Activated CD4-positive, alpha-beta T cell treated with anti-CD3 and anti-CD28 coated beads for 36 hours (primary cell): ENCODE measurements at places on chromosomes 1 and 21. TPM values are rescaled to one million over a fixed set of nuclear protein-coding genes. Genes with fewer than 3 reads are reported as not detected.

- no peaks in the 10 kb centered on the region for H3K4me1 ChIP-seq
- H3K27me3 ChIP-seq = no peaks in the 10 kb centered on the region
- DNase-seq = no peak
Measured at GRCh38 chr1:71698186-71698585, 584.2 kb downstream of the NEGR1 start.

DNA sequence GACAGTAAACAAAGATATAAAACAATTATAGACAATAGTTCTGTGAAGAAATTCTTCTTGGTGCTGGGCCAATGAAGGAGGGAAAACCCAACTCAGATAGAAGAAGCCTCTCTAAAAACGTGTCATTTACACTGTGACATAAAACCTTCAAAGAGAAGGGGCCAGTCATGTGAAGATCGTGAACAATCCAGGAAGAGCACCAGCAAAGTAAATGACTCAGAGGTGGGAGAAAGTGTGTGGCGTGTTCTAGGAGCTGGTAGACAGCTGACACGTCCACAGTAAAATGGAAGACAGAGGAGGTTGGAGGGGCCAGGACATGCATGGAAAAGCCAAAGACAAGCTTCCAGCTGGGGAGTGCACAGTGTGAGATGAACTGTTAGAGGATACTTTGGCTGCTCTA lies 143.6 kb downstream of the VAV3 start:
- H3K27ac ChIP-seq = peak overlapping the region; percentile 93
- H3K36me3 ChIP-seq = peaks cover 18% of the 10 kb centered on the region
- peak overlapping the region; percentile 5 for H3K4me3 ChIP-seq
- DNase-seq = peak; percentile 59

- H3K4me3 ChIP-seq = peak overlapping the region; percentile 73
- peak; percentile 90 for DNase-seq
- peak overlapping the region; percentile 82 for H3K27ac ChIP-seq
- H3K36me3 ChIP-seq = no peaks in the 10 kb centered on the region
- H3K4me1 ChIP-seq = peaks cover 25% of the 10 kb centered on the region
Measured at GRCh38 chr1:32350785-32351398, 11.4 kb downstream of the FAM229A start.

- H3K4me1 ChIP-seq = peaks cover 39% of the 10 kb centered on the region
- peak overlapping the region; percentile 59 for H3K27ac ChIP-seq
- H3K4me3 ChIP-seq = peak overlapping the region; percentile 15
- H3K36me3 ChIP-seq = peaks cover 38% of the 10 kb centered on the region
Measured at GRCh38 chr1:111758373-111758772, 2.7 kb downstream of the DDX20 start.

- no peak overlapping the region for H3K4me3 ChIP-seq
- H3K27ac ChIP-seq = no peak overlapping the region
- H3K27me3 ChIP-seq = peaks cover 2% of the 10 kb centered on the region
- H3K4me1 ChIP-seq = no peaks in the 10 kb centered on the region
- DNase-seq = no peak
Measured at GRCh38 chr1:14689996-14690615, 91.6 kb downstream of the KAZN start.

The ATP1A2 gene
- total RNA-seq = not detected

The FNDC5 gene
- not detected for total RNA-seq

- H3K36me3 ChIP-seq = peaks cover 26% of the 10 kb centered on the region
- peak overlapping the region; percentile 87 for H3K27ac ChIP-seq
- no peaks in the 10 kb centered on the region for H3K27me3 ChIP-seq
- peaks cover 78% of the 10 kb centered on the region for H3K4me1 ChIP-seq
- peak overlapping the region; percentile 11 for H3K4me3 ChIP-seq
Measured at GRCh38 chr1:230083746-230084407, 16.8 kb downstream of the GALNT2 start.

- no peak overlapping the region for H3K4me3 ChIP-seq
- H3K4me1 ChIP-seq = no peaks in the 10 kb centered on the region
- H3K27me3 ChIP-seq = peaks cover 2% of the 10 kb centered on the region
- no peak overlapping the region for H3K27ac ChIP-seq
Measured at GRCh38 chr1:168949672-168950071, 156.8 kb upstream of the ATP1B1 start.

DNA sequence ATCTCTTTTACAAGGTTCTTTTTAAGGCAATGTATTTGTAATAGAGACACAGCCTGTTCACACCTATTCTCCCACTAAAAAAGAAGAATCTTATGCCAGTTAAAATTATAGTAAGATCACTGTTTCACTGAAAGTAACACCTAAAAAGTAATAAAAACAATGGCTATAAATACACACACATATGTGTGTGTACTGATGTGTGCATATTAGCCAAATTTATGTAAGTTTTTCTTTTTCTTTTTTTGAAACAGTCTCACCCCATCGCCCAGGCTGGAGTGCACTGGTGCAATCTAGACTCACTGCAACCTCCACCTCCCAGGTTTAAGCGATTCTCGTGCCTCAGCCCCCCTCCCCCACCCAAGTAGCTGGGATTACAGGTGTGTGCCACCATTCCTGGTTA lies 56.8 kb upstream of the SLC30A10 start:
- no peaks in the 10 kb centered on the region for H3K27me3 ChIP-seq
- H3K4me1 ChIP-seq = no peaks in the 10 kb centered on the region
- no peak for DNase-seq
- peaks cover 38% of the 10 kb centered on the region for H3K36me3 ChIP-seq
- no peak overlapping the region for H3K27ac ChIP-seq
- H3K4me3 ChIP-seq = no peak overlapping the region

- no peak overlapping the region for H3K4me3 ChIP-seq
- peaks cover 12% of the 10 kb centered on the region for H3K4me1 ChIP-seq
- DNase-seq = no peak
- no peaks in the 10 kb centered on the region for H3K27me3 ChIP-seq
- no peak overlapping the region for H3K27ac ChIP-seq
Measured at GRCh38 chr1:235838021-235838420, 28.7 kb downstream of the LYST start.
